Omental fat pad (tissue), 4 donors: ENCODE measurements at places on chromosomes 2 and 18. TPM values are rescaled to one million over a fixed set of nuclear protein-coding genes. Genes with fewer than 3 reads are reported as not detected.

DNA sequence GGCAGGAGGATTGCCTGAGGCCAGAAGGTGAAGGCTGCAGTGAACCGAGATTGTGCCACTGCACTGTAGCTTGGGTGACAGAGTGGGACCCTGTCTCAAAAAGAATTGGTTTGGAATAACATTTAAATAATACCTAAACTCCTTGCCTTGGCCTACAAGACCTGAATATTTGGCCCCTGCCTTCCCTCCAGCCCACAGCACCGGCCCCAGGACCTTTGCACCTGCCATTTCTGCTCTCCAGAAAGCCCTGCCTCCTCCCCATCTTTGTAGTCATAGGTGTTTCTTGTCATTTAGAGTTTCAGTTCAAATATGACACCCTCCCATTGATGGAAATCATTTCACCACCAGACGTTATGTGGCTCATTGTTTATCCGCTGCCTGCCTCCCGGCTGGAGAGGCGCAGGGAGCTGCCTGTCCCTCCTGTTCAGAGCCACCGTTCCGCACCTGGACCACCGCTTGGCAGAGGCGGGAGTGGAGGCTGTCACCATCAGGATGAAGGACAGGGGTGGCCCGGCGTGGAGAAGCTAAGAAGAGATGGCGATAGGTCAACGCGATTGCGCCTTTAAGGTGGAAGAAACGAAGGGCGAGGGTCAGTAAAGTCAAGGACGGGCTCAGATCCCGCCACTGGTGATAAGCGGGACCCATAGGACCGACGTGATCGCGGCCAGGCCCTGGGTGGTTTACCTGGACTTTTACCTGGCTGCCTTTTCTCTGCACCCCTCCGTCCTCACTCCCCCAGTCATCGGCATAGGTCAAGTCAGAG is 638 bp upstream of the LPIN1 start:
- DNase-seq: no peak

FHOD3 gene
- 2.8 TPM for total RNA-seq

GPBAR1 gene
- total RNA-seq: 44.3 TPM

- DNase-seq: no peak
These were observed 285.4 kb downstream of the NRXN1 start for GRCh38 chr2:50746526-50746925.

MTCL1 gene
- 1.6 TPM for total RNA-seq

- DNase-seq: no peak
These were observed 46.1 kb upstream of the FRZB start for GRCh38 chr2:182912518-182912915.

FSHR gene
- not detected for total RNA-seq

DDX18 gene
- 38.2 TPM for total RNA-seq

UPP2 gene
- not detected for total RNA-seq
